Activated T-cell treated with anti-CD3 and anti-CD28 coated beads for 24 hours (primary cell): ENCODE measurements at places on chromosomes 13 and 19.

- DNase-seq: no peak
Measured at GRCh38 chr13:102530751-102531150, 66.0 kb upstream of the TPP2 start.

DNA sequence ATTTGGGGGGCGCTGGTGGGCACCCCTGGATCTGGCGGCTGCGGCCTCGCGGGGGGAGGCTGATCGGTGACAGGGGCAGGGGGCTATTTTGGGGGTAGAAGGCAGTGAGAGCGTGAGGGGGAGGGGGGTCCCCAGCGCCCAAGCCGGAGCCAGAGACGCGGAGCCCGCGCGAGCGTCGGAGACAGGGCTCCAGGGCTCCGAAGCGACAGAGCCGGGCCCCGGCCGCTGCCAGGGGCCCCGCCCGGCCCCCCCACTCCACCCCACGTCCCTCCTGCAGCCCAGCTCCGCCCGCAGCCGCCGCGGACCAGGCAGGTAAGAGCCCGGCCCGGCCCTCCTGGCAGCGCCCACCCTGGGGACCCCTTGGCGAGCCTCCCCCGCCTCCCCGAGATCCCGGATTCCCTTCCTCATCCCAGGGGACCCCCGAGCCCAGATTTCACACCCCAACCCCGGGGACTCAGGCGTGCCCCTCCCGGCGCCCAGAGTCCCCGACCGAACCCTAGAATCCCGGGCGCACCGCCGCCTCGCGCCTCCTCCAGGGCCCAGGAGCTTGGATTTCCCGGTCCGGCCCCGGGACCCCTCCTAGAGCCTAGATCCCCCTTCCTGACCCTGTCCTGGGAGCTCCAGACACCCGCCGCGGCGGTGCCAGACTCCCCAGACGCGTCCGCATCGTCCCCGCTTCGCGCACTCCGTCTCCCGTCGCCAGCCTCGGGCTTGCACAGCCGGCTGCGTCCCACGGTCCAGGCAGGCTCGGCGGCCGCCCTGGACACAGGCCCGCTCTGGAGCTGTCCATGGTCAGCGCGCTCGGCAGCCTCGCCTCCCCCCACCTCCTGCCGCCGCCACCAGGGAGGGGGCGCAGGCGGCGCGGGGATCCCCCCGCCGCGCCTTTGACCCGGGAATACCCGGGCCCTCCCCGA is at the start of gene PPFIA3:
PPFIA3 (plus strand) TSS at position 134 of the 914 bp plus-strand sequence. CDS start 8,330 bp downstream, outside the sequence.
- DNase-seq: no peak

DNA sequence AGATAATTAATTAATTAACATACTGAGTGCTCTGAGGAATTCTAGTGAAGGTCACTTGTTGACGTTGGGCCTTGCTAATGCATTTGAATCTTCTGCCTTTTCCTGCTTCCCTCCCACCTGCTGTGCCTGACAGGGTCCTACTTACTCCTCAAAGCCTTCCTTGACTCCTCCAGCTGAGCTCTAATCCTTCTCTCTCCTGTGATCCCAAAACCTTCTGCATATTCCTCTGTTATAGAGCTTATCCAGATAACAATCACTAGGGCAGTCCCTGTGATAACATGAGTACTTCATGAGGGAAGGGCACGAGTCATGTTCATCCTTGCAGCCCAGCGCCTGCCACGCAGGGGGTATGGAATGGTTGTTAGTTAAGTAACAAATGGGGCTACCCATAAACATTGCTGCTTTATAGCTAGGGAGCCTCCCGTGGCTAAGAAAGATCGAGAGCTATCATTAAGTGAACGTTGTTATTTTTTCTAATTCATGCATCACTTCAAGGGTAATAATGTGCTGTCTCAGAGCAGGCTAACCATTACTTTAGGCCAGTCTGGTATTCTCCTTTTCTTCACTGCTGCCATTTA is 19.1 kb upstream of the SPATA13 start:
- no peak for DNase-seq

- DNase-seq: no peak
Measured at GRCh38 chr13:44189085-44189484, 184.5 kb upstream of the SERP2 start.

DNA sequence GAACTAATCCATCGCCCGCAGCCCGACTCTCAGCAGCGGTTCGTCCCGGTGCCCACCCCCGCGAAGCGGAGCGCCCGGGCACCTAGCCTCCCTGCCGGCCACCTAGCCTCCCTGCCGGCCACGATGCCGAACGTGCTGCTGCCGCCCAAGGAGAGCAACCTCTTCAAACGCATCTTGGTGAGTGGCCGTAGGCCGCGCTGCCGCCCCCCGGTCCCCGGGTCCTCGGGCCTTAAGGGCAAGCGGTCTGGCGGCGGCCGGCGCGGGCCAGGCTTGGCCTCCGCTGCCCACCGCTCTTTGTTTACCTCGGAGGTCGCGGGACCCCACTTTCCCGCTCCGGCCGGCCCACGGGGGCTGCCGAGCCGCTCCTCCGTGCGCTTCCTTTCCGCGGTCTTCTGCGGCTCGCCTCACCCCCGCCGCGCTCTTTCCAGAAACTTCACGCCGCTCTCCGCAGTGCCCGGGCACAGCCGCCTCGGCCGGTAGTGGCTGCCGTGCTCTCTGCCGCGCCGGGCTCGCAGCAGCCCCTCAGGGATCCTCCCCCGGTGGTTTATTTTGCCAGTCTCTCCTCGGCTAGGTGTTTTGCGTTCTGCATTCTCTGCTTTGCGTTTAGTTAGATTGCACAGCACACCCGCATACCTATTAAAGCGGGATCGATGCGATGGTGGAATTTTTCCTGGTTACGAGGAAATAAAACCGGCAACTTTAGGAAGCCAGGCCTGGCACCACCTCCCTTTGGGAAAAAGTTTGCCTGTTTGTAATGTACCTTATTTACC is 524 bp downstream of the NAA16 start:
- DNase-seq: peak; percentile 36

DNA sequence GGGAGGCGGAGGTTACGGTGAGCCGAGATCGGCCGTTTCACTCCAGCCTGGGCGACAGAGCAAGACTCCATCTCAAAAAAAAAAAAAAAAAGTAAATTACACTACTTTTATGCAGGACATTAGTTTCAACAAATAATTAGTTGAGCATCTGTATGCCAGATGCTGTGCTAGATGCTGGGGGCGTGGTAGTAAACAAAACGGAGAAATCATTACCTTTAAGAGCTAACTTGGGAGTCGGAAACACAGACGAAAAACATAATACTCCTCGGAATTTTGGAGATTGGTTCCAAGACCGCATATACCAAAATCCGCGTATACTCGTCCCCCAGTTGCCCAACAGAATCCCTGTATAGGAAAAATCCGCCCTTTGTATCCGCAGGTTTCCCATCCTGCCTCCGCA is 1.3 kb upstream of the DUS3L start:
- DNase-seq: no peak

DNA sequence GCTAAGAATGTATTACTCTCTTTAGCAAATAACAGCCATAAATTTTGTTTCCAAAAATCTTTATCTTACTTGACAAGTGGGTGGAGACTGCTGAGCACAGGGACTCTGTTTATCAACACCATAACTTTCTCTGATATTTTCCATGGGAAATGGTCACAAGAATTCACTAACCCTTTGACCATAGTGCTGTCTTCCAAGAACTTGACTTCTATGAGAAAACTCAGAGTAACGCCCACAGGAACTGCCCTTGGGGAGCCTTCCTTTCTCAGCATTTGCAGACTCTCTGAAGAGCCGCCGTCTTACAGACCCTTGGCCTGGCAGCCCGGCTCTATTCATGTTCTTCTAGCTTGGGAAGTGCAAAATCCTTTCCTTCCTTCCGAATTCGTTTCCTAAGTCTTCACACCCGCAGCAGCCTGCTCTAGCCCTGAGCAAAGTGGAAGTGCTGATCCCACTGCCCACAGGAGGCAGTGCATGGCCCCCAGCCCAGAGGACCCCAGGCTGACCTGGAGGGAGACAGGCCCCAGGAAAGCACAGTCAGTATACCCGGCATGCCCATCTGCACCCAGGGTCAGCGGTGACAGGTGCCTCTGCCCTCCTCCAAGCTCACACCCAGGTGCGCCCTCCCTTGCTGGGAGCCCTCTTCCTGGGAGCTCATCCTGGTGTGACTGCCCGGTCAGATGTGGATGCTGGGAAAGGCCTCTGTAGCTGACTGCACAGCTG is 10.2 kb downstream of the GAS6 start:
- DNase-seq: no peak

- no peak for DNase-seq
Measured at GRCh38 chr19:7947939-7948338, 4.5 kb upstream of the TIMM44 start.

- DNase-seq: no peak
Measured at GRCh38 chr13:36673352-36673751, 468 bp upstream of the SERTM1 start.

DNA sequence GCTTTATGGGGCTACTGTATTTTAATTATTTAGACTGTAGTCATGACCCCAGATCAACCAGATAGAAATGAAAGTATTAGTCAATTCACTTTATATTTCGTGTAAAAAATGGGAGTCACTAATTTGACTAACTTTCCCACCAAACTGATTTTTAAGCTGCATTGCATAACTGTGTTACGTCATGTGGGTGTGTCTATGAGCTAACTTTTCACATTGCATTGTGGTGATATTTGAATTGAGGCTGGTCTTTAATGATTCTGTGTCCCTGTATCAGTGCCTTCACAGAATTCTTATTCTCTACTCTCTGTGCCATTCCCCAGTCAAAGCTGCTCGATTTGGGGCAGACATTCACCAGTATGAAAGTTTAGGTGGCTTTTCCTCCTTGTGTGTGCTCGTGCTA is 172.7 kb upstream of the MAB21L1 start:
- no peak for DNase-seq
